Lung microvascular endothelial cell (primary cell): ENCODE measurements at places on chromosomes 11 and 22. TPM values are rescaled to one million over a fixed set of nuclear protein-coding genes. Genes with fewer than 3 reads are reported as not detected.

OR6A2 gene
- total RNA-seq = under 0.01 TPM in 2 replicates

- DNase-seq = no peak
Observed at GRCh38 chr11:88383447-88383846, 45.9 kb upstream of the CTSC start.

DNA sequence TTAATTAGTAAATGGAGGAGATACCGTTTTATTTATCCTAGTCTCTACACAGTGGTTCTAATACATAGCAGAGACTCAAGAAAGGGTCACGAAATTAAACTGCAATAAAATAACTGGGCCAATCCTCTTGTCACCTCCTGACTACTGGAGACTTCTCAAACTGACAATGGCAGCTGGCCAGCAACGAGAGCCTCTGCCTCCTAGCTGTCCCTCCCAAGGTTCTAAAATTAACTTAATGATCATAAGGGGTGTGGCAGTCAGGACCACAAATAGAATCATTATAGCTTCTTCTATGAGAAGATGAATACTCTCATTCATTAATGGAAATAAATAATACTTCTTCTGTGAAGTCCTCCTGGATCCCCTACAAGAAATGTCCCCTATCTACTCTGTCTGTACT, 63.8 kb upstream of the APOA1 start:
- no peak for DNase-seq

- no peak for DNase-seq
Observed at GRCh38 chr11:64843686-64844329, 645 bp downstream of the CDC42BPG start.

DNA sequence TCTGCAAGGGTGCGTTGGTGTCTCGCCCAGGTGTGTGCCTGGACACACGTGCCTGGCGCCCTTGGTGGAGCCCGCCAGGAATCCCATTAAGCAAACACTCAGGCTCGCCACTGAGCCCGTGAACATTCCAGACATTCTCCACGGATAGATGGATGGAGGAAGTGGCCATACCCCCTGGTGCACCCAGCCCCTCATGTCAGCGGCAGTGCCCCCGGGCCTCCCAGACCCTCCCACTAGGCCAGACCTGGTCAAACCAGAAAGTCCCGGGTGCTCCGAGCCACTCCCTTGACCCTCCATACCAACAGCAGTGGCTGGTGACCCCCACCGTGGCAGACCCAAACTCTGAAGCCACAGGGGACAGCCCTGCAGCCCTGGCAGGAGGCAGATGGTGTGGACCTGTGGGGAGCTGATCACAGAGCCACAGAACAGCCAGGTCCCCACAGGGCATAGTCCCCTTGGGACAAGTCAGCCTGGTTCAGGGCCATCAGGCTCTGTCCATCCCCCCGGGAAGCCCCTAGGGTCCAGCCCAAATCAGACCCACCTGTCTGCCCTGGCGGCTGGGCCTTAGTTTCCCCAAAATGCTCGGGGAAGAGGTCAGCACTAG, 1.9 kb downstream of the EPS8L2 start:
- no peak for DNase-seq

GRCh38 chr11:42490506-42490905, 821.3 kb upstream of the API5 start:
- no peak for DNase-seq

GRCh38 chr22:43203471-43203981, 16.6 kb upstream of the TTLL12 start:
- DNase-seq = no peak

GRCh38 chr11:39806652-39807051, 1652.8 kb downstream of the LRRC4C start:
- no peak for DNase-seq

GRCh38 chr11:46808799-46809431, 37.2 kb downstream of the CKAP5 start:
- DNase-seq = peak; percentile 72

GRCh38 chr11:3055891-3056290, 1.3 kb downstream of the CARS1 start:
- no peak for DNase-seq

DNA sequence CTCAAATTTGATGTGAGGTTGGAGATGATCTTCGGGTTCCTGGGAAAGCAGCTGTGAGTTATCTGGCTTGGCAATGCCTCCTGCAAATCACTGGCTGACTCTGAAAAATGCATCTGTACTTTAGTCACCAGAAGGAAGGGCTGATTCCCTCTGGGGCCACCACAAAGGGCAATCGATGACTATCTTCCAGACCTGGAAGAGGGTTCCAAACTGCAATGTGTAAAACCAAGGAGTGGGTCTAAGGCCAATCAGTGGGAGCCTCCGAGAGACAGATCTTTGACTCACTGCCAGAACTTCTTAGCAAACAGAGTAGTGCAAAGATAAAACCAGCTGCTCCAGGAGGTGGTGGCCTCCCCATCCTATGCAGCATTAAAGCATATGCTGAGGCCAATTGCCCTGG, 29.1 kb upstream of the PAK1 start:
- no peak for DNase-seq

- DNase-seq = no peak
Observed at GRCh38 chr11:18731441-18731840, 5.5 kb upstream of the IGSF22 start.

- peak; percentile 57 for DNase-seq
Observed at GRCh38 chr11:12269104-12269441, 108.3 kb upstream of the PARVA start.
